ENCODE measurements at places on chromosomes 2 and 18.

DNA sequence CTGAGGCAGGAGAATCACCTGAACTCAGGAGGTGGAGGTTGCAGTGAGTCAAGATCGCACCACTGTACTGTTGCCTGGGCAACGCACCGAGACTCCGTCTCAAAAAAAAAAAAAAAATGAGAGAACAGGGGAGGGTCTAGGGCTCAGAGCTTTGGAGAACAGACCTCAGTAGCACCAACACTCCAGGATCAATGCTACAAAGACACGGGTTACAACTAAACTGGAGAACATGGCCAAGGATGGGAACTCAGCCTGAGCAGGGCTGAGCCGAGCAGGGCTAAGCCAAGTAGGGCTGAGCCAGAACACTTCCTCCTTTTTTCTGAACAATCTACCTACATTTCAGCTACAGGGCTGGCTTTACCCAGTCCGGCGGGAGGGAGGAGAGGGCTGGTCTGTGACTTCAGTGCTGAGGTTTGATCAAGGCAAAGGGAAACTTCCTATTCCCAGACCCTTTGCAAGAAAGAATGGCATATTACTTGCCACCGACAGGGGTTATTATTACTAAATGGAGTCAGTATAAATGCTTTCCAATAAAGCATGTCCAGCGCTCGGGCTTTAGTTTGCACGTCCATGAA is 2.9 kb upstream of the CASP8 start:
- peak overlapping the region; percentile 92 for H3K27ac ChIP-seq
- no peak overlapping the region for H3K4me3 ChIP-seq
- H3K27me3 ChIP-seq: no peaks in the 10 kb centered on the region
- H3K36me3 ChIP-seq: no peaks in the 10 kb centered on the region

DNA sequence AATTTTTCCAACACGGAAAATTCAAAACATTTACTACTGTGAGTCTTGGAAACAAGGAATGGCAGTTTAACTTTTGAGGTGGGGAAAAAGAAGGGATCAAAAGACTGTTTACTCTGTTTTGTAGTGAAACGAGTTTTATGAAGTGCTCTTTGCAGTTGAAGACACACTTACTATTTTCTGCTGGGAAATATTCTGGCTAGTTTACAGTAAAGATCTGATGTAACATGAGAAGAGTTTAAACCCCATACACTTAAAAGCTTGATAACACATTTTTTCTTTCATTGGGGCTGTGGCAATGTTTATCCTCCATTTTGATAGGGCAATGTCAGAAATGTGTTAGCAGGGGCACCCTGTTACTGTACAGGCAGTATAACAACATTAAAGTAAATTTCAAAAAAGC is 124.9 kb upstream of the SMAD7 start:
- DNase-seq: no peak
- H3K27me3 ChIP-seq: no peaks in the 10 kb centered on the region
- no peaks in the 10 kb centered on the region for H3K36me3 ChIP-seq
- H3K4me1 ChIP-seq: peaks cover 28% of the 10 kb centered on the region
- H3K27ac ChIP-seq: no peak overlapping the region

DNA sequence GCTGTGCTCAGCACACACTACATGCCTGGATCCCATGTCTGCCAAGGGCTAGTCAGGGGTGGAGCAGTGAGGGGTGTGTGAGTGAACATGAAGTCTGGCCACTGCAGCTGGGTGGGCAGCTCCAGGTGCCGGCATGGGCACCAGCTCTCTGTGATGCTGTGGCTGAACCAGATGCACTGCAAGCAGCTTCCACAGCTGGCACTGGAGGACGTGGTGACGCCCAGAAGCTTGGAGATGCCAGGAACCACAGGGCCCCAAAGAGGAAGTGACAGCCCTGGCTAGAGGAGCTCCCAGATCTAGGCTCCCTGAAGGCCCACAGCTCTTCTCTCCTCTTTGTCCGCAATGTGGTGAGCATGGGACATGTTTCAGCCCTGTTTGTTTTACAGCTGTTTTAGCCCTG is 776.3 kb upstream of the POU3F3 start:
- H3K27ac ChIP-seq: no peak overlapping the region
- H3K4me1 ChIP-seq: no peaks in the 10 kb centered on the region
- peak; percentile 28 for DNase-seq
- no peaks in the 10 kb centered on the region for H3K27me3 ChIP-seq

DNA sequence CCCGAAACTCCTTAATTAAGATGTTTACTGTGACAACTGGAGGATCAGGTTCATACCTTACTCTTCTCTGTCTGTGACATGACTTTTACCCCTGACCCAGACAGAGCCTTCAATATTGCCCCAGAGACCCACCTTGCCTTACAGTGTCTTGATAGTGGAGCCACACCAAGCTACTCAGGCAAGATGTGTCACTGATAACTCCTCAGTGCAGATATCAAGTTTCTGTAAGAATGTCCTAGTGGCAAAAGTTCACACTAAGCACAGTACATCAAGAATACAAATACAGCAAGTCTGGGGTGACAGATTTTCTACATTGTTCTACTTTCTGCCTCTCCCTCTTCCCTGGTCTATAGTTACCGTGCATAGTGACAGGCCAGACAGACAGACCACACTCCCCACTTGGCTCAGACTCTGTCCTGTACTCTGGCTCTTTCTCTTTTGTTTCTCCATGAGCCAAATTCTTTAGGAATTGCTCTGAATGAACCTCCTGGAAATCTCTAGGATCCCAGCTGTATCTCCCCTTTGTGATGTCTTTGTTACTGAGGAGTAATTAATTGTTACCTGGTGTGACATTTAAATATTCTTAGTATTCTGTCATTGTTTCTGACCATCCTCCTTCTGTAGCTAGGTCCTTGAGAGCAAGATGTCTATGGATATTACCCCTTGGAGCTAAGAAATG is 24.1 kb upstream of the APOB start:
- DNase-seq: no peak
- H3K27ac ChIP-seq: no peak overlapping the region
- H3K4me3 ChIP-seq: no peak overlapping the region
- no peaks in the 10 kb centered on the region for H3K4me1 ChIP-seq
- no peaks in the 10 kb centered on the region for H3K36me3 ChIP-seq

GRCh38 chr2:61451178-61451577 is 19.7 kb downstream of the USP34 start:
- peaks cover 3% of the 10 kb centered on the region for H3K4me1 ChIP-seq
- DNase-seq: no peak
- H3K4me3 ChIP-seq: no peak overlapping the region
- no peaks in the 10 kb centered on the region for H3K36me3 ChIP-seq
- H3K27me3 ChIP-seq: no peaks in the 10 kb centered on the region

- DNase-seq: no peak
- H3K36me3 ChIP-seq: no peaks in the 10 kb centered on the region
- no peak overlapping the region for H3K4me3 ChIP-seq
Observed at GRCh38 chr2:79855264-79856006, 342.6 kb downstream of the CTNNA2 start.

GRCh38 chr2:149884871-149885270 is 297.3 kb upstream of the MMADHC start:
- H3K27ac ChIP-seq: no peak overlapping the region
- H3K4me1 ChIP-seq: no peaks in the 10 kb centered on the region
- no peaks in the 10 kb centered on the region for H3K27me3 ChIP-seq
- no peak for DNase-seq

- no peaks in the 10 kb centered on the region for H3K4me1 ChIP-seq
- H3K4me3 ChIP-seq: no peak overlapping the region
- no peaks in the 10 kb centered on the region for H3K27me3 ChIP-seq
- H3K36me3 ChIP-seq: no peaks in the 10 kb centered on the region
- H3K27ac ChIP-seq: no peak overlapping the region
Observed at GRCh38 chr2:146246736-146247523, 1597.9 kb upstream of the ACVR2A start.

DNA sequence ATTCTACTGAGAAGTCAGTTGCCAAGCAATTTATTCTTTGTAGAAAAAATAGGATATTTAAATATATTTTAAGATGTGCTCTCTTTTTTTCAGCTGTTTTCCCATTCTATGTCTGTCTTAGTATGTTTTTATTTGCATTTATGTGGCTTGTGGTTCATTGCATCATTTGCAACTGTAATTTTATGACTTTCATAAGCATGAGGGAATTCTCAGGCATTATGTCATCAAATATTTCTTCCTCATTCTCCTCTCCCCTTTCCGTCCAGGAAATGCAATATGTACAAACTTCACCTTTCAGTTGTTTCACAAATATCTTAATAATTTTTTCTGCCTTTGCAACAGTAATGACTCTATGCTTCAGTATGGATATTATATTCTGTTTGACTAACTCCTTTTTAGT is 560.2 kb upstream of the LRATD1 start:
- H3K4me1 ChIP-seq: no peaks in the 10 kb centered on the region
- H3K36me3 ChIP-seq: no peaks in the 10 kb centered on the region
- no peak overlapping the region for H3K27ac ChIP-seq
- DNase-seq: no peak

GRCh38 chr2:50398766-50399056 is 633.2 kb downstream of the NRXN1 start:
- no peak overlapping the region for H3K27ac ChIP-seq
- H3K4me3 ChIP-seq: no peak overlapping the region
- peaks cover 5% of the 10 kb centered on the region for H3K4me1 ChIP-seq
- H3K27me3 ChIP-seq: no peaks in the 10 kb centered on the region
- DNase-seq: no peak
- H3K36me3 ChIP-seq: no peaks in the 10 kb centered on the region

Measured in upper lobe of left lung (tissue), 6 donors.